ENCODE measurements at places on chromosomes 3 and 15. TPM values are rescaled to one million over a fixed set of nuclear protein-coding genes. Genes with fewer than 3 reads are reported as not detected.

Gene TMEM39A
- 66.6 TPM for total RNA-seq

Gene DUOXA1
- not detected for total RNA-seq

Gene SLC15A2
- 0.43 TPM for total RNA-seq

Gene GOLGA8S
- 3.8 TPM for total RNA-seq

Gene LRTM1
- total RNA-seq: not detected

Gene GUCA1C
- total RNA-seq: not detected

Gene FBXO45
- total RNA-seq: 17.7 TPM

DNA sequence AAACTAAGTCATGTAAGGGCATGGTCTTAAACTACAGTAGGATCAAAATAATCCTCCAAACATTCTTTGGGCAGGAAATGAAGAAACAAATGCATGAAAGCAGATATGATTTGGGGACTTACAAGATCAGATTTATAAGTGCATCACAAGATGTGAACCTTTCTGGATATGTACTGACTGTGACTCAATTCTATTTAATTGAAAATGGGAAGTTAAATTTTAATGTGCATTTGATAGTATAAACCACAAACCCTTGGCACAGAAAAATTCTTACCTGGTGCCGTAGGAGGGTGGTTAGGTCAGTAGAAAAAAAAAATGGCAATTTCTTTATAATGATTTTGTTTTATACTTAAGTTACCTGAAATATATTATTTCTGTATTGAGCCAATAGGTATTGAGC, 262.5 kb upstream of the TGFBR2 start:
- peaks cover 4% of the 10 kb centered on the region for H3K36me3 ChIP-seq
- DNase-seq: no peak
- H3K4me3 ChIP-seq: no peak overlapping the region
- H3K27ac ChIP-seq: no peak overlapping the region
- H3K27me3 ChIP-seq: peaks cover 4% of the 10 kb centered on the region

GRCh38 chr3:45075821-45076625, 49.9 kb downstream of the CLEC3B start:
- peaks cover 17% of the 10 kb centered on the region for H3K27me3 ChIP-seq
- no peak overlapping the region for H3K27ac ChIP-seq
- no peak for DNase-seq
- H3K36me3 ChIP-seq: no peaks in the 10 kb centered on the region
- no peaks in the 10 kb centered on the region for H3K4me1 ChIP-seq
- H3K4me3 ChIP-seq: no peak overlapping the region

GRCh38 chr3:172705170-172705569, 5.7 kb downstream of the NCEH1 start:
- H3K4me1 ChIP-seq: peaks cover 15% of the 10 kb centered on the region
- no peak for DNase-seq
- no peaks in the 10 kb centered on the region for H3K27me3 ChIP-seq

DNA sequence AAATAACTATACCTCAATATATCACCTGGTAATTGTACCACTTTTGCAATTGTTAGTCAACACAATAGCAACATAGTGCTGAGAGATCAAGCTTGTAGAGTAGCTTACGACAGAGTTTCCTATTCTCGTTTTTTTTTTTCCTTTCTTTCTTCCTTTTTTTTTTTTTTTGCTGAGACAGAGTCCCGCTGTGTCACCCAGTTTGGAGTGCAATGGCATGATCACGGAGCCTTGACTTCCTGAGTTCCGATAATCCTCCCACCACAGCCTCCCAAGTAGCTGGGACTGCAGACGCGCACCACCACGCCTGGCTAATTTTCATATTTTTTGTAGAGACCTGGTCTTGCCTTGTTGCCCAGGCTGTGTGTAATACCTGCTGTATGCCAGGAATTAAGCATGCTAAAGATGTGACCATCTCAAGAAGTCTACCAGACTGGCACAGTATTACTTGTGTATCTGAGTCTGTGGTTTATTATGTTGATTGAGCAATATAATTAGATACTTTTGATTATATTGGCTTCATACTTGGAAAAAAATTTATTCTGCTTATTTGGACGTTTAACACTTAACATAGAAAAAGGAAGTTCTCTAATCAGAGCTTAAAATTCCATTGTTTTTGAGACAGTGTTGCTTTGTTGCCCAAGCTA, 3.0 kb downstream of the SELENOT start:
- peak overlapping the region; percentile 81 for H3K27ac ChIP-seq
- peaks cover 80% of the 10 kb centered on the region for H3K4me1 ChIP-seq
- H3K27me3 ChIP-seq: no peaks in the 10 kb centered on the region
- peaks cover 16% of the 10 kb centered on the region for H3K36me3 ChIP-seq
- DNase-seq: no peak

- no peak overlapping the region for H3K4me3 ChIP-seq
- no peak for DNase-seq
- peaks cover 66% of the 10 kb centered on the region for H3K4me1 ChIP-seq
- no peaks in the 10 kb centered on the region for H3K36me3 ChIP-seq
These were observed 9.6 kb downstream of the VGLL4 start for GRCh38 chr3:11634081-11634635.

- H3K4me1 ChIP-seq: no peaks in the 10 kb centered on the region
- H3K27ac ChIP-seq: no peak overlapping the region
- no peak for DNase-seq
- no peak overlapping the region for H3K4me3 ChIP-seq
These were observed 34.2 kb downstream of the ATP2B2 start for GRCh38 chr3:10471054-10471688.

DNA sequence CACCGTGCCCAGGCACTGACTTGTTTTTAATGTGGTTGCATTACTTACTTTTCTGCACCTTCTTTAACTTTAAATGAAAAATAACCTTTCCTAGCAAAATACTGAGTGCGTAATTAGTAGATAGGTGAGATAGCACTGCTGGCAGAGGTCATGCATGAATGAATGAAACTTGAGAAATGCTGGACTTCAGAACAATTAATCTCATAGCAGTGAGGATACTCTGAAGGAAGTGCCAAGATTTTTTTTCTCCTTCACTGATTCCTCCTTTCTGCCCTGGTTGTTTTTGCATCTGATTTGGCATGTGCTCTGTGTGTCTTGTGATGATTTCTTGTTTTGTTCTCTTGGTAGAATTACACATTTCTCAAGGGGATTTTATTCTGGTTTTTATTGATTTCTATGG, 378.9 kb downstream of the PTPRG start:
- no peak for DNase-seq
- peaks cover 1% of the 10 kb centered on the region for H3K36me3 ChIP-seq
- H3K4me3 ChIP-seq: no peak overlapping the region
- no peaks in the 10 kb centered on the region for H3K4me1 ChIP-seq
- peaks cover 2% of the 10 kb centered on the region for H3K27me3 ChIP-seq

DNA sequence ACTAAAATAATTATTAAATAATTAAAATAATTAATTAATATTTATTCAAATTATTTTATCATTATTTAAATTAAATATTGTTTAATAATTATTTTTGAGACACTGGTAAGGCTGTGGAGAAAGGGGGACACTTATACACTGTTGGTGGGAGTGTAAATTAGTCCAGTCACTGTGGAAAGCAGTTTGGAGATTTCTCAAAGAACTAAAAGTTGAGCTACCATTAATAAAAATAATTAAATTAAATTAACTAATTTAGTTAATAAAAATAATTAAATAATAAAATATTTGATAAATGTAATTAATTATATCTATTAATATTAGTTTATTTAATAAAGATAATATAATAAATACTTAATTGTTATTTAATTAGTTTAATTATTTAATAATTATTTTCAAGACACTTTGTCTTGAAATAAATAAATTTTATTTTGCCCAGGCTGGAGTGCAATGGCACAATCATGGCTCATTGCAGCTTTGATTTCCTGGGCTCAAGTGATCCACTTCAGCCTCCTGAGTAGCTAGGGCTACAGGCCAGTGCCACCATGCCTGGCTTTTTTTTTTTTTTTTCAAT, 16.4 kb upstream of the TNIK start:
- H3K4me3 ChIP-seq: no peak overlapping the region
- peaks cover 7% of the 10 kb centered on the region for H3K4me1 ChIP-seq
- DNase-seq: no peak
- H3K27ac ChIP-seq: no peak overlapping the region

DNA sequence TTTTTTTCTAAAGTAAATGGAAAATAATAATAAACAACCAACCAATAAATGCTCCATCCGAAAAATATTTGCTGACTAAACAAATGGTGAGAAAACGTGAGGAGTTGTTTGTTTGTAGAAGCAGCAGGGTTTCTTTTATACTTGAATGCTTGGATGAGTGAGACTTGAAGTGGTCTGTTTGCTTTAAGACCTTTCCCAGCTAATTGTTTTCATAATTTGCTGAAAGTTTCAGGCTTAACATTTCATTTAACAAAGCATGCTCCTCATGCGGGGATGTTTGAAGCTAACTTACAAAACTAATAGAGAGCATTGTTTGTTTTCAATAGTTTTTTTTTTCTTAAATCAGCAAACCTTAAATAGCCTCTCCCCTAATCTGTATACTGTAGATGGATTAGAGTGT, 484.6 kb downstream of the ROBO2 start:
- peaks cover 5% of the 10 kb centered on the region for H3K36me3 ChIP-seq
- no peaks in the 10 kb centered on the region for H3K27me3 ChIP-seq
- no peak overlapping the region for H3K27ac ChIP-seq
- DNase-seq: no peak
- H3K4me3 ChIP-seq: no peak overlapping the region
- no peaks in the 10 kb centered on the region for H3K4me1 ChIP-seq

DNA sequence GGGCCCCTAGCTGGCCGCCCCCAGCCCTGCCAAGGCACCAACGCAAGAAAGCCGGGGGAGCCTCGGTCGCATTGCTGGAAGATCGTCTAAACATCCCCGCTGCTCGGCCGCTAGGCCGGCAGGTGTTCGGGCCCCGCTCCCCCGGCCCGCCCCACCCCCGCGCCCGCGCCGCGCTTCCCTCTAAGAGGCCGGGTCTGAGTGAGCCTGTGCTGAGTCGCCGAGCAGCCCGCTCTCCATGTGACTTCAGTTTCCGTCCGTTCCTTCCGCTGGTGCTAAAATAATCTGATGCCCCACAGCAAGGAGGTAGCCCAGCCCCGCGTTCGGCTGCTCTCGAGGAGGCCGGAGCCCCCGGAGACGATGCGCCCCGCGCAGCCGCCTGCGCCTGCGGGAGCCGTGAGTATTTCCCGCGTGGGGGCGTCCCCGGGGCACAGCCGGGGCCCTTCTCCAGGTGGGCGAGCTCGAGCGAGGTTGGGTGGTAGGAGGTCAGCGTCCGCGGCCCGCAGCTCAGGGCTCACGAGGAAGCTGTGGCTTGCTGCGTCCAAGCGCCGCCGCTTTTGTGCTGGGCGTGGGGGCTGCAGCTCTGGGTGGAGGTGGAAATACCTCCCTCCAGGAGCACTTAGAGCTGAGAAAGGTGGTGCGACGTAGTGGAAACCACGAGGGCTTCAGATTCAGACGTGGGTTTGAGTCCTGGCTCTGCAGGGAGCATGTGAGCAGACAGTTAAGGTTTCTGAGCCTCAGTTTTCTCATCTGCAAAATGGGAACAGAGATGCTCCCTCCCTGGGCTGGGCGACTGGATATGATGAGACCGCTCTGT, at the start of gene NRROS:
NRROS (plus strand) TSS at position 212 of the 814 bp plus-strand sequence. CDS start 14,846 bp downstream, outside the sequence.
- H3K4me3 ChIP-seq: peak within 1 kb of the TSS; percentile 98
- DNase-seq: peak; percentile 76
- H3K27ac ChIP-seq: peak within 1 kb of the TSS; percentile 96
- no peaks in the 10 kb centered on the region for H3K27me3 ChIP-seq

DNA sequence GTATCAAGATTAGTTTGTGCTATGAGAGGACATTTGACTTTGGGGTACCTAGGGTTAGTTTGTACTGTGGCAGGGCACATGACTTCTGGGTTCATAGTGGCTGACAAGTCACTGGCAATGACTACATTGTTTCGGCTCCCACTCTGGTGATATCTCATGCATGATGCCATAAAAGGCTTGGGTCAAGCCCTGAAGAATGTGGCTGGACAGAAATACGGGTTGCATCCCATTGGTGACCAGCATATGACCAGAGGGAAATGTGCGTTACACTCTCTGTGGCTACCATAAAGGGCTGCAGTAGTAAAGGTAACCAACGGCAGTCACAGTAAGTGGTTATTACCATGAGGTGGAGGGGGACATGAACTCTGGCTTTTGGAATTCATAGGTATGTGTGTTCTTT, 18.4 kb downstream of the THOC7 start:
- no peak for DNase-seq
- no peak overlapping the region for H3K4me3 ChIP-seq
- H3K27me3 ChIP-seq: no peaks in the 10 kb centered on the region
- H3K36me3 ChIP-seq: no peaks in the 10 kb centered on the region
- no peak overlapping the region for H3K27ac ChIP-seq

GRCh38 chr3:132720228-132720627, 2.0 kb downstream of the NPHP3 start:
- no peak for DNase-seq
- peaks cover 19% of the 10 kb centered on the region for H3K4me1 ChIP-seq
- peak overlapping the region; percentile 27 for H3K27ac ChIP-seq
- no peaks in the 10 kb centered on the region for H3K36me3 ChIP-seq
- H3K27me3 ChIP-seq: no peaks in the 10 kb centered on the region

DNA sequence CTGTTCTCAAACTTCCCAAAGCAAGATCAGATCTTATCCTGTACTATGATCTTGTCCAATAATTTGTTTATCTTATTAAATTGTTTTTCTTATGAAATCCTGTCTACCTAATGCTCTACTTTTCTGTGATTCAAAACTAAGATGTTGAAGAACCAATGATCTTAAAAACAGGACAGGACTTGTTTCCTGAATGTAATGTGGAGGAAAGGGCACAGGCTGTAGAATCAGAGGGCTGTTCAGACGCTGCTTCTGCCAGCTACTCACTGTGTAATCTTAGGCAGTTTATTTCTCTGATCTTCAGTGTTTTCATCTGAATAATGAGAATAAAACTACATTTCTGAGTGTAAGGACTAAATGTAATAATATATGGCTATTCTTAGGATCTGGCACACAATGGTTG, 20.1 kb upstream of the DMXL2 start:
- H3K27ac ChIP-seq: no peak overlapping the region
- H3K4me3 ChIP-seq: no peak overlapping the region
- H3K36me3 ChIP-seq: no peaks in the 10 kb centered on the region
- no peak for DNase-seq

DNA sequence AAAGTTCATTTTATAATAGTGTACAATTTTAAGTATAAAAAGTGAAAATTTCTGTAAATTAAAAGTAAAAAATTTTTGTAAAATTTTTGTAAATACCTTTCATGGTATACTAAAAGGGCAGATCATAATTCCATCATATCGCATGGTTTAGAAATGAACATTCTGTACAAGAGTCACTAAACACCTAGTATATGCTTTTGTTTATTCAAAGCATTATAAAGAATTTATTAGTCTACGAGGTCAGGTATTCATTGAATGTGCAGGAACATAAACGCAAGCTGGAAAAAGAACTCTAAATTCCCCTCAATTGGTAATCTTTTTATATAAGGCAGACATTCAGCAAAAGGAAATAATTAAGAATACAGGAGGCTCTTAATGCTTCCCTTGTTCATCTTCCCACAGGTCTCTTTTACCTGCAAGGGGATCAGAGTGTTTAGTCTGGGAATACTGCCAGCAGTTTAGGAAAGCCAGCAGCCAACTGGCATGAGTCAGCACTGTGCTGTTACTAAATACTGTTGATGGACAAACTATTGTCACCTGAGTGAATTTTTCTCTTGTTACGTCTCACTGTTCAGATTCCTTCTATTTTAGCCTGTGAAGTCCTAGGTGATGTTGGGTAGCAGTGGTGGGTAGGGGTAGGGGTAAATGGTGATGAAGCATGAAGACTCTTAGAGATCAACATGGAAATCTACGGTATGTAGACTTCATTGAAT, 70.1 kb downstream of the UQCC5 start:
- no peak for DNase-seq
- no peak overlapping the region for H3K27ac ChIP-seq
- no peaks in the 10 kb centered on the region for H3K27me3 ChIP-seq
- peaks cover 3% of the 10 kb centered on the region for H3K4me1 ChIP-seq

Data from natural killer cell treated with Interleukin-12 subunit alpha and Interleukin-12 subunit beta and Interleukin-15 and Interleukin-18, amount 100 ng/mL, for 72 hours (primary cell).